GM04503 (cell line): ENCODE measurements at places on chromosomes 7 and 10.

DNA sequence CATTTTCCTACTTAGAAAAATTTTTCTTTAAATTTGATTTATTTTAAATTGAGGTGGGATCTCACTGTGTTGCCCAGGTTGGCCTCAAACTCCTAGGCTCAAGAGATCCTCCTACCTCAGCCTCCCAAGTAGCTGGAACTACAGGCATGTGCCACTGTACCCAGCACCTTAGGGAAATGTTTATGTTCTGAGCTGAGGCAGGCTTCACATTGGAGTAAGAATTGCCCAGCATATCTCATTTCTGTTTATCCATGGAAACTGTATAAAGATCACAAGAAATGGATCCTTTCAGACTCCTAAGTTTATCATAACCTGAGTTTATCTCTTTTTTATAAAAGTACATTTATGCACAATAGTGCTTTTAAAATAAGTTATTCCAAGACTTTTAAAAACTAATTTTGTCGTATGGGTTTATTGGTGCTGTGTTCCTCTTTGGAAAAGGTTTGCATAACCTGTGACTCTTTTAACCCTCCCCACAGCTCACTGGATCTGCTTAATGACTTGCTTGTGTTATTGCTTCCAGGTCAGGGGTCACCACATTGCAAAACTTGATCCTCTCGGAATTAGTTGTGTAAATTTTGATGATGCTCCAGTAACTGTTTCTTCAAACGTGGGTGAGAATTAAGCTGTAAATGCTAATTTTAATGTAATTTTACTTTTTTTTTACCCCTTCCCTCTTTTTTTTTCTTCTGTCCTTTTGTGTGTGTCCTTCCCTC is 40.7 kb downstream of the OGDH start:
- DNase-seq, result no peak

- DNase-seq, result no peak
These were observed 12.1 kb downstream of the GALNTL5 start for GRCh38 chr7:151968357-151968756.

DNA sequence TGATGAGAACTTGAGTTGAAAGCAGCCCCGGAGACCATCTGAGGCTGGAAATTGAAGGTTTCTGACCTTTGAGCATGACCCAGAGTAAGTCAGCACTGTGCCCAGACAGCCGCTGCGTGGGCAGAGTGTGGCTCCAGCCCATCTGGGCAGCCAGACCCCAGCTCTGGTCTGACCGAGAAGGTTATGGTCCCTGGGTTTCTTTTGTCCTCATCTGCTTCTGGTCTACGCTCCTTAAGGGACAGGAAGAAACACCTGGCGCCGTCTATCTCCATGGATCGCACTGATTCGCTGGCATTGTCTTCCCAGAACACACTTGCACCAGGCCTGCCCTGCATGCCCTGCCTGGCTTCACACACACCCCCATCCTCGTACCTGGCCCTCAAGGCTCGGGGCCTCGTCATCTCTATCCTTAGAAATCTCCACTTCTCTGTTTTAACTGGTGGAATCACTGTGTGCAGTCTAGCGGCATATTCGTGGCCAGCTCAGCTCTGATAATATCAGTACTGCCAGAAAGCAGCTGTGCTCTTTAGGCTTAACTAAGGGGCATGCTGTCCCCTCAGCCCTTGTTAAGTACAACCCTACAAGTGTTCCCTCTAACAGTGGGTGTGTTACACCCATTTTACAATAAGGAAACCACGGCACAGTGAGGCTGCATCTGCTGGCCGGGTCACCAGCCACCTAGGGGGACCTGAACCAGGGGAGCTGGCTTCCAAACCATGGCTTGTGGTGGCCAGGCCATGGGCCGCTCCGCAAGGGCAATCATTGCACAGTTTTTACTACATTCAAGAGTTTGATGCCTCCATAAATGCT is 127.7 kb downstream of the ADCY1 start:
- DNase-seq, result no peak

GRCh38 chr10:19421674-19422073 is 373.1 kb downstream of the MALRD1 start:
- DNase-seq, result no peak

GRCh38 chr10:102227050-102227449 is 951 bp downstream of the ELOVL3 start:
- peak; percentile 86 for DNase-seq

DNA sequence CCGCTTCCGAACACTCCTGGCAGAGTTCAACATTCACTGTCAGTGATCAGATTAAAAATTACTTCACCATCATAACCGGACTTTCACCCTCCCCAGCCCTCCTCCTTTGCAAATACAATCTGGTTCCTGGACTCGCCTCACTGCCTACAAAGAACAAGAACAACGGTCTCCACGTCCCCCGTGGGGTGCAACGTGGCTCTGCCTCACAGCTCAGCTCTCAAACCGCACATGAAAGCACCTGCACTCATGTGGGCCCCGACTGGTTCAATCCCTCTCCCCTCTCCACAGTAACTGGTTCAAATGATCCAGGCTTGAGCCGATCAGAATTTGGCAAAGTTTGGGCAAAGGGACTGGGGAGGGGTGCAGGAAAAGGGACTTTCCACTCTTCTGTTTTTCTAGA is 21.0 kb downstream of the ASB13 start:
- DNase-seq, result no peak

- DNase-seq, result no peak
These were observed 29.8 kb upstream of the KLF6 start for GRCh38 chr10:3814838-3815220.

DNA sequence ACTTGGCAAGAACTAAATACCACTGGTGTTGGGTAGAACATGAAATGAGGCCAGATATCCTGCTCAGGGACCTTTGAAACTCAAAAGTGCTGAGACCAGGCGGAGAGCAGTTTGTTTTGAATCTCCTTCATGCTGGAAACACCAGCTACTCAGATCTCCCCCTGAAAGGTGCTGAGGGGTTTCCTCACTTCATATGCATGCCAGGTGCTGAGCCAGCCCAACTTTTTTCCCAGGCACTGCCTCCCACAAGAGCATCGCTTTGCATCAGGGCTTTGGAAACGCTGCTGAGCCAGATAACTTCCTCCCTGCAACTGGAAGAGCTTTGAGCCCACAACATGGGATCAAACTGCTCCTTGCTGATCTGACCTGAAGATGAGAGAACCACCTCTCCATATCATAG is 13.7 kb downstream of the NPTX2 start:
- DNase-seq, result no peak

DNA sequence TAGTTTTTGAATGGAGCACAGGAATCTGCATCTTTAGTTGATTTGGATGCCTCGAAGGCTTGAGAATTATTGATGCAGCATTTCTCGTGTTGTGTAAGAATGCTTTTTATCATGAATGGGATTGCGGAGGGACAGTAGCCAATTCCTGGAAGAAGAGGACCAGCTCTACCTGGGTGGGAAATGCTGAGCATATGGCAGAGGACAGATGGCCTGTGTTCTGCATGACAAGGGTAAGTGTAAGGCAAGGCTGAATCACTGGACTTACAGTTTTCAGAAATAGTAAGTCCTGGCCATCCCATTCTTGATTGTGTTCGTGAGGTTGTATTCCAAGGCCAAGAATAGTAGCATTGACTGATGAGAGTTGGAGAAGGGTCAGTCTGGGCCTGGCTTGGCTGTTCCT is 15.9 kb downstream of the RP9 start:
- no peak for DNase-seq
